ENCODE measurements at places on chromosomes 12 and 14. TPM values are rescaled to one million over a fixed set of nuclear protein-coding genes. Genes with fewer than 3 reads are reported as not detected.

HSPB8 gene
- 49.4 TPM for total RNA-seq

ZFHX2 gene
- total RNA-seq, result 0.46 TPM

CHGA gene
- 2.4 TPM for total RNA-seq

KERA gene
- total RNA-seq, result not detected

TOMM20L gene
- total RNA-seq, result not detected

DNAI7 gene
- total RNA-seq, result 8.5 TPM

CD63 gene
- total RNA-seq, result 683 TPM

KLHL33 gene
- total RNA-seq, result 0.27 TPM

GLIPR1L1 gene
- not detected for total RNA-seq

PRH2 gene
- not detected for total RNA-seq

DNA sequence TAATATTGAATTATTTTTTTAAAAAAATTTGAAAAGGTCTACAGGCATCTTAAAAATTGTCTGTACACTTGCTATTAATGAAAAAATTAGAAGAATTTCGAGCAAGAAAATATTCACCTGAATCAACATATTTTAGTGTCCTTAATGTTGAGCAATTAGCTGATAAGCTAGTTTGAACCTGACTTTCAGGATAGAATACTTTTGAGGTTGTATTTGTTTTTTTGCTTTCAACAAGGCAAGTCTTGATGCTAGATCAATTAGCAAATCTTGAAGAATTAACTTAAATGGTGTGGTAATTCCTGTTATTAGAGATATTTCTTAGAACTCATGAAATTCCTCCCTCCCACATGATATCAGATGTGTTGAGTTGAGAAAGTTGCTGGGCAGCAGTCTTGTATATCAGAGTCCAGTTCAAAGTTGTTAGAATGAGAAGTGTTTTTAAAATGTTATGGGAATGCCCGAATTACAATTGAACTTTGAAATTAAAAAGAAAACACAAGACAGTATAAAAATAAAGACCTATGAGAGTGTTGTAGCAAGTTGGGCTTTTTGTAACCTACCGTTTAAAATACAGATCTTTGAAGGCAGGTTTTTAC is 119.2 kb downstream of the TRMT5 start:
- DNase-seq, result no peak
- no peak overlapping the region for H3K4me3 ChIP-seq
- peaks cover 24% of the 10 kb centered on the region for H3K4me1 ChIP-seq
- H3K36me3 ChIP-seq, result peaks cover 8% of the 10 kb centered on the region
- peak overlapping the region; percentile 63 for H3K27ac ChIP-seq

DNA sequence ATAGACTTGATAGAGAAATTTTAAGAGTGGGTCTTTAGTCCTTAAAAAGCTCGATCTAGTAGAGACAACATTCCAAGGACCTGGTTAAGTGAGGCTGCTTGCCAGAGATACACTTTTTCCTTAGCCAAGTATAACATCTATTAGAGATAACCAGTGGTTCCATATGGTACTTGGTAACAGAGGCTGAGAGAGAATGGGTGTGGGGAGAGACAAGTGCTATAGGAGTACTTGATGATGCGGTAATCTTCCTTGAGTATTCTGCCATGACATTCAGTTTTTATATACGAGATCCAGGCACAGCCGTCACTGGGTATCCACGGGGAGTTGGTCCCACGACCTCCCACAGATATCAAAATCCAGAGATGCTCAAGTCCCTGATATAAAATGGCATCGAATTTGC is 77.4 kb upstream of the REP15 start:
- H3K36me3 ChIP-seq, result no peaks in the 10 kb centered on the region
- peaks cover 8% of the 10 kb centered on the region for H3K4me1 ChIP-seq
- H3K4me3 ChIP-seq, result no peak overlapping the region
- no peak overlapping the region for H3K27ac ChIP-seq

GRCh38 chr12:114693532-114693931 is 9.6 kb upstream of the TBX3 start:
- H3K27ac ChIP-seq, result peak overlapping the region; percentile 99
- no peak for DNase-seq
- peaks cover 22% of the 10 kb centered on the region for H3K4me1 ChIP-seq
- H3K4me3 ChIP-seq, result peak overlapping the region; percentile 25
- no peaks in the 10 kb centered on the region for H3K36me3 ChIP-seq
- no peaks in the 10 kb centered on the region for H3K27me3 ChIP-seq

DNA sequence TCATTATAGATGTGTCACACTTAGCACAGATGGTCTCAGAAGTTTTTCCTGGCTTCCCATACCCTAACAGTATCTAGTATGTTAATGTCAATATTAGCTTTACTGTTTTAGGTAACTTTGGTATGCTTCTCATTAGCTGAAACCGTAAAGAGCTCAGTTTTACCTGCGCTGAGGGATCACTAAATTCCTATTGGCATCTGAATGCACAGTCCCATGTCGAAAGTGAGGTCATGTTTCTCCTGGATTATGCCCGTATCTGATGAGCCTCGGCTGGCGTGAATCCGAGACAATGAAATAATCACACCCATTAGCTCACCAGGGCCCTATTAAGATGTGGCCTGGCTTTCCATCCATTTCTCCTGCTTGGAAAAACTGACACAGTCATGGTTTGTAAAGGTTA is 418.2 kb downstream of the ZFP36L1 start:
- DNase-seq, result no peak
- no peaks in the 10 kb centered on the region for H3K4me1 ChIP-seq
- no peak overlapping the region for H3K27ac ChIP-seq

DNA sequence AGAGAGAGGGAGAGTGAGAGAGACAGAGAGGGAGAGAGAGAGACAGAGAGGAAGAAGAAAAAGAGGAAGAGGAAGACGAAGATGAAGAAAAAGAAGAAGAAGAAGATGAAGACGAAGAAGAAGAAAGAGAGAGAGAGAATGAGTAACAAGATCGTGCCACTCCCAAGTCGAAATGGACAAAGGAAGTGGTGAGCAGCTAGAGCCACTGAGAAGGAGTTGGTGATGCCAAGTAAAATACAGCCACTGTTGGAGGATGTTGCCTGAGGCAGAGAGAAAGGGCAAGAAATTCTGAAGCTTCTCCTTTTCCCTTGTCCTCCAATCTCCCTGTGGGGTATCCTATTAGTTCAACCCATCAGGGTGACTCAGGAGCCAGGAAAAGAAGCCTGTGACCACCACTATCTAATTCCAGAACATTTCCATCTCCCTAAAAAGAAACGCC is 12.5 kb upstream of the ANAPC5 start:
- H3K4me1 ChIP-seq, result no peaks in the 10 kb centered on the region
- no peaks in the 10 kb centered on the region for H3K27me3 ChIP-seq
- H3K4me3 ChIP-seq, result no peak overlapping the region
- H3K27ac ChIP-seq, result no peak overlapping the region

- no peaks in the 10 kb centered on the region for H3K36me3 ChIP-seq
- no peak overlapping the region for H3K27ac ChIP-seq
- no peaks in the 10 kb centered on the region for H3K4me1 ChIP-seq
- no peak overlapping the region for H3K4me3 ChIP-seq
- DNase-seq, result no peak
These were observed 233.6 kb downstream of the SYT10 start for GRCh38 chr12:33205981-33206380.

GRCh38 chr12:58387199-58387598 is 445.8 kb downstream of the ATP23 start:
- H3K27ac ChIP-seq, result no peak overlapping the region
- no peaks in the 10 kb centered on the region for H3K4me1 ChIP-seq
- H3K36me3 ChIP-seq, result no peaks in the 10 kb centered on the region
- no peak overlapping the region for H3K4me3 ChIP-seq
- H3K27me3 ChIP-seq, result no peaks in the 10 kb centered on the region

DNA sequence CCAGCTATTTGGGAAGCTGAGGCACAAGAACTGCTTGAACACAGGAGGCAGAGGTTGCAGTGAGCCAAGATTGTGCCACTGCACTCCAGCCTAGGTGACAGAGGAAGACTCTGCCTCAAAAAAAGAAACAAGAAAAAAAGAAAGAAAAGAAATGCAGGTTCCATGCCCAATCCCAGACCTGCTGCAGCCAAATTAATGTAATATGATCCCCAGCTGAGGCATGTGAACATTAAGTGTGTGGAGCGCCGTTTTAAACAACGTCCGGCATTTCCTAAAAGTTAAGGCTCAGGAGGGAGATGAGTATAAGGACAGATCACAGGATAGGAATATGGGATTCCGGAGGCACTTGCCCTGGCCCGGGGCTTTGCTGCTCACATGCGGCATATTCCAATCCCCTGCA is 162.9 kb downstream of the KSR2 start:
- no peaks in the 10 kb centered on the region for H3K27me3 ChIP-seq
- H3K4me1 ChIP-seq, result no peaks in the 10 kb centered on the region
- no peak overlapping the region for H3K4me3 ChIP-seq
- DNase-seq, result no peak
- no peak overlapping the region for H3K27ac ChIP-seq

DNA sequence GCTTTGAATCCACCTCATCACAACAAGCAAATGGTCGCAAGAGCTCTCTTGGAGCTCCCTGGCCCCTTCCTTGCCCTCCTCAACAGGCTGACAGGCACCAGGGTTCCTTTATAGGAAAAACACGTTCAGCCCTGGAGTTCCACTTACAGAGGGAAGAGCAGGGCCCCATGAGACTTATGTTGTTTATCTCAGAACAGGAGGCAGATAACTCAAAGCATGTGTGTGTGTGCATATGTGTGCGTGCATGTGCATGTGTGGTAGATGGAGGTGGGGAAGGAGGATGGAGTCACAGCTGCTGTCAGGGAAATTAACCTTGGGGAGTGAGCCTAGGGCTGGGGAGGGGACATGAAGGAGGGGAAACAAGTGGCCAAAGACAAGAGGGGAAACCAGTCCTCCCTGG is 138.1 kb downstream of the DPF3 start:
- no peaks in the 10 kb centered on the region for H3K4me1 ChIP-seq
- H3K4me3 ChIP-seq, result no peak overlapping the region
- no peak for DNase-seq
- H3K27ac ChIP-seq, result no peak overlapping the region
- no peaks in the 10 kb centered on the region for H3K36me3 ChIP-seq

DNA sequence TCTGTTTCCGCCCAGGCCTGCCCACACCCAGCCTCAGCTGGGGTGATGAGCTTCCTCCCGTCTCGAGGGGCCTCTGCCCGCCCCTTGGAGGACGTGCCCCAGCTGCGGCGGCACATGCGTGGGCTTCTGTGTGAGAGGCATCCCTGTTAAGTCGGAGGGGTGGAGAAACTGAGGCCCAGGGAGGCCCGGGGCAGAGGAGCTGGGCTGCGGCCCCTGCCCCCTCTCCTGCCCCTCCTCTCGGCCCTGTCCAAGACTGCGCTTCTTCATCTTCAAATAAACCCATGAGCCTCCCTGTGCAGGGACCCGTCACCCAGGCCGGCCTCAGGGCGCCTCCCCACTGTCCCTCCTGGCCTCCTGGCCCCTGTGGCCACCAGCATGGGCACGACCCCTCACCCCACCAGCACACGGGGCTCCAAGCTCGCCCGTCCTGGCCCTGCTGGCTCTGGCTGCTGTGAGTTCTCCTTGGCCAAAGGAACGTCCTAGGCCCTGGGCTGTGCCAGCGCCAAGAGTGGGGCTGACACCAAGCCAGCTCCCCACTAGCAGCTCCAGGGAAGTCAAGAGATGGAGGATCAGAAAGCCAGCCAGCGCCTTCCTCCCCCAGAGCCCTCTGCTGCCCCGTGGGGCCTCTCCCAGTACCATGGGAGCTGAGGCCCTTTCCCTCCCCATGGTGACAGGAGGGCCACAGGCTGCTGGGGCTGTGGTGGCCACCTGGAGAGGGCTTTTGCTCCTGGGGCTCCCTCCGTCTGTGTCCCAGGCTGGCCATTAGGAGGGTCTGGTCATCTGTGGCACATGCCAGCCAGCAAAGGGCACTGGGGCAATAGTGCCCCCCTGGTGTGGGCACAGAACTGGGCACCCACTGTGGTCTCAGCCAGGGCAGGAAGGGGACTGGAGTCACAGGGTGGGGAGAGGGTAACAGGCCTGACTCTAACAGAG is 180.4 kb downstream of the KIF26A start:
- H3K4me3 ChIP-seq, result no peak overlapping the region
- no peak overlapping the region for H3K27ac ChIP-seq
- no peak for DNase-seq
- no peaks in the 10 kb centered on the region for H3K4me1 ChIP-seq

DNA sequence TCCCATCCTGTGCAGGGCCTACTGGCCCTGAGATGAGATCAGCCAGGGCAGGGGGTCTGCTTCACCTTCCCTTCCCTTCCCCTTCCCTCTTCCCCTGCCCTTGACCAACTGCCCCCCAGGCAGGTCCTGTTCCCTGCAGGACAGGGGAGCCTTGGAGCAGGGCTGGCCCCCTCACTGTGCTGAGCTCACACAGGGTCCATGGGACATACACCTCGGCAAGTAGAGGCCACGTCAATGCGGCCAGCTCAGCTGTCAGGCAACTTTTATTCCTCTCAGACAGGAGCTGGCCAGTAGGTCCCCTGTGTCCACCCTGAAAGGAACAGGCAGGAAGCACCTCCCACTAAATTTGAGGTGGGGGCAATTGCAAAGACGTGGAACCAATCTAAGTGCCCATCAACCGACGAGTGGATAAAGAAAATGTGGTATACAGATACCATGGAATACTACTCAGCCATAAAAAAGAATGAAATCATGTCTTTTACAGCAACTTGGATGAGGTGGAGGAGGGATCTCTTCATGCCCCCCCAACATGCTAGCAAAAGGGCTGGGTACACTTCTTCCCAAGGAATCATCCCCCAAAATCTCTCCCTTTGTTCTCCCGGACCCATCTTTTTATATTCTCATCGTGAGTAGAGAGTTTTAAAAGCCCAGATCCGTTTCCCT is 148.7 kb downstream of the BCL11B start:
- H3K27me3 ChIP-seq, result no peaks in the 10 kb centered on the region
- H3K27ac ChIP-seq, result no peak overlapping the region
- no peak overlapping the region for H3K4me3 ChIP-seq
- H3K36me3 ChIP-seq, result no peaks in the 10 kb centered on the region
- DNase-seq, result no peak

DNA sequence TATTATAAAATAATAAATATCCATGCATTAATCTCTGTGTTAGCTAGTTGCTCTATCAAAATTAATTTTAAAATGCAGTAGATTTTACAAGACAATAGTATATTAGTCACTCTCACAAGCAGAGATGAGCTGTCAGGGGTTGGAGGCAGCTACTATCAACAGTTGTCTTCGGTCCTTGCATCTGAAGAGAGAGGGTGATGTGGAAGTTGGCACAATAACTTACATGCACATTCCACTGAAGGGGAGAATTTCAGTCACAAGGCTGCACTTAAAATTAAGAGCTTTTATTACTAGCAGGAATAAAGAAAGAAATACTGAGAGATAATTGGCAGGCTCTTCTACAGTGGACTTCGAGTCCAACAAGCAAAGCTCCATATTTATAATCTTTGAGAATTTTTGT is 166.9 kb upstream of the DCN start:
- H3K4me3 ChIP-seq, result no peak overlapping the region
- H3K36me3 ChIP-seq, result no peaks in the 10 kb centered on the region
- DNase-seq, result no peak
- peaks cover 8% of the 10 kb centered on the region for H3K4me1 ChIP-seq
- H3K27ac ChIP-seq, result no peak overlapping the region

DNA sequence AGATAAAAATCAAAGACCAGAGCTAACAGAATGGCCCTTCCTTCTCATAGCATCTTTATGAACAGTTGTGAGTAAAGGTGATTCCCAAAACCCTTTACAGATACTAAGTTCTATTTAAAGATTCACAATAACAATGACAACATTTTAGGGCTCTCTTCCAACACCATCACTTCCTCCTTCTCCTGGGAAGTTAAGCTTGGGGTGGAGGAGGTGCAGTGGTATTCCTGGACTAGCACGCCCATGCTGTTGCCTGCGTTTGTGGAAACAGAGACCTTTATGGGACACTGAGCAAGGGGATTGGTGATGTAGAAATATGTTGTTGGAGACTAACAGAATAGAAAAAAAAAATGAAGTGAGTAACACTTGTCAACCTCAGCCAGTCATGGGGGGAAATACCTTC is 22.5 kb downstream of the SYNE2 start:
- H3K27ac ChIP-seq, result peak overlapping the region; percentile 73
- no peak overlapping the region for H3K4me3 ChIP-seq
